Stimulated activated CD4-positive, alpha-beta T cell treated with anti-CD3 and anti-CD28 coated beads, Interleukin-15, amount 100 ng/mL, for 1 hour (primary cell): ENCODE measurements at places on chromosomes 1 and 21.

GRCh38 chr1:84121360-84121759 is 22.7 kb upstream of the PRKACB start:
- DNase-seq = no peak

DNA sequence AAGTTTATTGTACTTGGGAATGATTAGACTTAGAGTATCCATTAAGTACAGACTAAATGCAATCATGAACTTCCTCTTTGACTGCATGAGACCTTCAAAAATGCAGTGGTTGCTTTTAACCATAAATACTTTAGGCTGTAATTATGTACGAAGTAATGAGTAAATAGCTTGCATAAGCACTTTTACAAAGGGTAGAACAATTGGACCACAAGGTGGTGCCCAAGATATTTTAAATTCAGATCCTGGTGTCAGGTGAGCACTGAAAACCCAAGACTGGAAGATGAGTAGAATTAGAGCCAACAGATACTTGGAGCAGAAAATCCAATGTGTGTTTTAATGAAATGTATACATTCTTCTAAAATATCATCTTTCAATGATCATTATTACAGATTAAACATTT is 43.4 kb upstream of the RHOU start:
- no peak for DNase-seq

DNA sequence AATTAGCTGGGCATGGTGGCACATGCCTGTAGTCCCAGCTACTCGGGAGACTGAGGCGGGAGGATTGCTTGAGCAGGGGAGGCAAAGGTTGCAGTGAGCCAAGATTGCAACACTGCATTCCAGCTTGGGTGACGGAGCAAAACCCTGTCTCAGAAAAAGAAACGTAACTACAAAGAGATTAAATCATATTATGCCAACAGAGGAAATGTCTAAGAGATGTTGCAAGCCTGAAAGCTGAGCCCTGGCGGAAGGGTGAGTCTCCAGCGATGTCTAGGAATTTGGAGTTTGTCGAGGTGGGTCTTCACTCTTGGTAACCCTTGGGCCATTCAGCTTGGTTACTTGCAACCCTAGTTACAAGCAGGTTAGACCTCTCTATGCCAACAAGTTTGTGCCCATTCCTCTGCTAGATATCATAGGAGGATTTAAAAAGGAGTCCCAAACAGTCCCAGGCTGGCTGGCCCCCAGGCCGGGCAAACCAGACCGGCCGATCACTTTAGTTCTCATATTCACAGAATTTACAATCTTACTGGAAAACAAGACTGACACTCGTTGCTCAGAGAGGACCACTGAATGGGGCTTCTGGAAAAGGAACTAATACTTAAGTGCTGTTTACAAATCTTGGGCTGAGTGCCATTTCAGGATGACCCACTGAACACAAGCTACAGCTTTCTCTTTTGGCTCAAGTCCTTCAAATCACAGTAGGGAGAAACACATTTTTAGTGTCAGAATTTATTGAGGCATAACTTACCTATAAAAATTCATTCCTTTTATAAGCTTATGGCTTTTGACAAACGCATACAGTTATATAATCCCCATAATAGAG is 27.1 kb downstream of the SLC30A1 start:
- DNase-seq = no peak

DNA sequence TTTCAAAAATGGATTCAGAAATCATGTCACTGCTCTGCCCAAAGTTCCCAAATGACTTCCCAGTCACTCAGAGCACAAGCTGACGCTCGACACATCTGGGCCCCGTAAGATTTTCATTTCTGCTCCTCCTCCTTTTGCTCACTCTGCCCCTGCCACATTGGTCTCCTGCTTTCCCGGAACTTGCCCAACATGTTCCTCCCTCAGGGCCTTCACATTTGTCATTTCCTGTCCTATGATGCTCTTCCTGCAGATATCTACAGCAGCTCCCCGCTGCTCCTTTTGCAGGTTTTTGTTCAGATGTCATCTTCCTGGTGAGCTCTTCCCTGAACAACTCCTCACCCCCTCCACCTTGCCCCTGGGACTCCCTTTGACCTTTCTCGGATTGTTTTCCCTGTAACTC is 58.5 kb upstream of the IVNS1ABP start:
- DNase-seq = no peak

GRCh38 chr1:110465038-110465813 is 14.3 kb downstream of the PROK1 start:
- DNase-seq = no peak

DNA sequence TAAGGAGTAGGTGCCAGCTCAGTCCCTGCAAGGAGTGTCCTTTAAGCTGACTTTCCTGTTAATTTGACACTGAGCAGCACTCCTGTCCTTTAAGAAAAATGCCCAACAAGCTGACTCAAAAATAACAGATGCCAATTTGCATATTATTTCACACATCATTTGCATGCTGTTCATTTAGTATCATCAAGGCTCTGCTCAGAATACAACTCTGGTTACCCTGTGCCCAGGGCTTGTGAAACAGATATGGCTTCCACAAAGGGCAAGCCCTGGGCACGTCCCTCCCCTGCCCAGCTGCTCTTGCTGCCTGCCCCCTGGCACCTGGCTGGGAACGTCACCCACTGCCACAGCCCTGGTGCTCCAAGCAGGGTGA is 10.3 kb downstream of the KCNN3 start:
- no peak for DNase-seq

DNA sequence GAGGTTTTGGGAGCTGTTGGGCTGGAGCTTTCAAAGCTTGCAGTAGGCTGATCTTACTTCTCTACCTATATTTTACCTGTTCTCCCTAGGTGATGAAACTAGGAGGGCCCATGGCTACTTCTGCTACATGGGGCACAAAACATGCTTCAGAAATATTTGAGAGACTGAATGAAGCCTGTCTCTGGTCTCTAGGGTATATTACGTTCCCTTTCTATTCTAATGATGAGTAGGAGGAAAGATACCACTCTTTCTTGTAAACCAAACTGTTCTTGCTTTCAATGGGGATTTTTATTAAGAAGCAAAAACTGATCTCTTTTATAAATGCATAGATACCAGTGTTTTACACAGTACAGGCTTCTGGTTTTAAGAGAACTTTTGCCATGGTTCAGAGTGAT is 103.1 kb downstream of the GALNT2 start:
- DNase-seq = no peak

DNA sequence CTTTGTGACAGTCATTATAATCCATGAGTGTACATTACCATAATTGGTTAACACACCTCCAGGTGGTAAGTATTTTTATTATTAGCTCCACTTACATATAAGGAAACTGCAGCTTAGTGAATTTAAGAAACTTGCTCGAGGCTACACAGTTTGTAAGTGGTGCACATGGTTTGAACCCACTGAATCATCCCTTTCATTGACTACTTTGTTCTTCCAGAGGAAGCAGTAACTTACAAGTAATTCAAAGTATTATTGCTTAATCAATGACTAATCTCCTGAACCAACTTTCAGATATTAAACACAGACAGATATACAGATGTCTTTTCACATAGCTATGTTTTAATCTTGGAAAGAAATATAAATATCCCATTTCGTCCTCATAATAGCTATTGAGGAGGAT is 18.7 kb upstream of the CLDN8 start:
- no peak for DNase-seq

DNA sequence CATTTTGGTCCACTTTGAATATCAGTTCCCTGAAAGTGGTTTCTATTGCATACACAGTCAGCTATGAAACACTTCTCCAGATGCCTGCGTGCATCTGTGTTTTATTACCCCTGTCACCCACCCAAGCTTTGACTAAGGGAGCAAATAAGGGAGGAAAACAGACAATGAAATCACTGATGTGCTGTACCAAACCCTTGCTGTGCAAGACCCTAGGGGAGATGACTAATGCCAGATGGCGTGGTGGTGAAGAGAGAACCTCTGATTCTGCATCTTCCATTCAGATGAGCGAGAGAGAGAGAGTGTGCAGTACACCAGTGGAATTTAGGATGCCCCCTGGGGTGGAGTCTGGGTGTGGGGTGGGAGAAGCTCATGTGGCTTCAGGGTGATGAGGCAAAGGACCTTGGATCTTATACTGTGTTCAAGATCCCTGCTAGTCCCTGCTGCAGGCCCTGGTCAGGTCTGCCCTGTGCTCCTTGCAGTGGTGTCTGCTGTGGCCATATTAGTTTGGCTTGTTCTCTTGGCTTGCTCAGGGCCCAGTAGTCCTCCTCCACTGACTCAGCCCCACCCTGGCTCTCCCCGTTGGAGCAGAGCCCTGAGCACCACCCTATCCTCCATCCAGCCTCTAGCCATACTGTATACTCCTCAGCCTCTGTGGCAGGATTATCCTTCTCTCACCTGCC is 18.5 kb downstream of the CLCA1 start:
- DNase-seq = no peak

DNA sequence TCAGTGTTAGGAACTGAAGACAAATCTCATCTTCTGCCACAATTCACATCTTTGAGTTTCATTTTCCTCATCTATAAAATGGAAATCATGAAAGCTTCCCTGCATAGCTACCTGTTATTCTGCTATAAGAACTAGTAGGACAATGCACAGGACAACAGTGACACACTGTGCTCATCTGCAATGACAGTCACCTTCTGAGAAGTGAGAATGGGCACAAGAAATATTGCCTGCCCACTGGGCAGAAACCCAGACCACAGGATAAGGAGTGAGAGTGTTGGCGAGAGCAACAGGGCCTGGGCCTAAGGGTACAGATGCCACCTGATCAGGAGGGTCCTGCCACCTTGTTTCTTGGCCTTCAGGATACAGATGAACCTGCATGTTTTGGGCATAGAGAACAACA is 23.3 kb upstream of the ARTN start:
- DNase-seq = no peak

- DNase-seq = no peak
Observed at GRCh38 chr1:3524556-3525203, 70.2 kb downstream of the ARHGEF16 start.

GRCh38 chr1:4500441-4500840 is 154.0 kb upstream of the AJAP1 start:
- no peak for DNase-seq

- no peak for DNase-seq
Observed at GRCh38 chr21:16243396-16243795, 513.6 kb downstream of the USP25 start.

GRCh38 chr1:50968821-50969610 is 1.0 kb upstream of the CDKN2C start:
- peak; percentile 34 for DNase-seq

DNA sequence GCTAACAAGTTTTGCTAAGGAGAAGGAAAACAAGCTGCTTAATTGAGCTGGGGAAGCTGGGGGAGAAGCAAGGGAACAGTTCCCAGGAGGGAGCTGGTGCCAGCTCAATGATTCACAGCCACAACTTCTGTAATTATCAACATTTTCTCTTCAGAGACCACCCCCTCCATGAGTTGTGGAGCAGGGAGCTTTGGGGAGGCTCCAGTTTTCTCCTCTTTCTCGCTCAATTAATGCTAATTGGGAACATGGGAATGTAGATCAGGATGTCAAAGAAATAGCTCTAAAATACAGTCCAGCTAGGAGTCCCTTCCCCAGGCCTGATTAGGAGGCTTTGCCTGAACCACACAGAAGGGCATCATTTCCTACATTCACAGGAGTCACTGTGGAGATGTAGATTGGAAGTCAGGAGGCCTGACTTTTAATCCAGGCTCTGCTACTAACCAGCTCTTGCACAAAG is 12.1 kb upstream of the MNDA start:
- no peak for DNase-seq

- no peak for DNase-seq
Observed at GRCh38 chr1:105072446-105072845, 1322.7 kb downstream of the AMY1C start.

DNA sequence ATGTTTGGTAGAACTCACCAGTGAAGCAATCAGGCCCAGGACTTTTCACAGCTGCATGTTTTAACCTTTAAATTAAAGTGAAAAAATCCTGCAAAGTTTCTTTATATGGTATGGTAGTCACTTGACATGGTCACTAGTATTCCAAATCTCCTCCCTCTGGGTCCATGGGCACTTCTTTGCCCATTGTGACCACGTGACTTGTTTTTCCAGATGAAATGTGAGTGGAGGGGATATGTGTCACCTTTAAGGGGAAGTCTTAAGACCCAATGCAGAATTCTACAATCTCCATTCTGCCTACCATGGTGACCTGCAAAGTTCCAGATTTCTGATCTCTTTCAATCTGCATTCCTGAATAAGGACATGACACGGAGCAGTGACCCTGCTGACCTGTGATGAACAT is 152.8 kb downstream of the C1orf21 start:
- DNase-seq = no peak

DNA sequence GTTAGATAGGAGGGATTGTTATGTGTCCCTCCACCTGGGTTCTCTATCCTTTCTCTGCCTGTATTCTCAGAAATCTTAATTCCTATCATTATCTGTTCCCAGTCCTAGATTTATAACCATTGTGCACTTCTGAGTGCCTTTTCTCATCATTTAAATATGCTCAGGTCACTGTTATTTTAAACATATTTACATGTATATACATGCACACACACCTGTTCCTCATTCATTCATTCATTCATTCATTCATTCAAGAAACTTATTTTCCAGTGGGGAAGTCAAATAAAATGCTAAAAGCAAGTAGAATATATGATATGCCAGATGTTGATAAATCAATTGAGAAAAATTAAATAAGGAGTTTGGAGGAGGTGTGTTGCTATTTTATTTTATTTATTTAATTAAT is 110.3 kb downstream of the NEK7 start:
- no peak for DNase-seq

DNA sequence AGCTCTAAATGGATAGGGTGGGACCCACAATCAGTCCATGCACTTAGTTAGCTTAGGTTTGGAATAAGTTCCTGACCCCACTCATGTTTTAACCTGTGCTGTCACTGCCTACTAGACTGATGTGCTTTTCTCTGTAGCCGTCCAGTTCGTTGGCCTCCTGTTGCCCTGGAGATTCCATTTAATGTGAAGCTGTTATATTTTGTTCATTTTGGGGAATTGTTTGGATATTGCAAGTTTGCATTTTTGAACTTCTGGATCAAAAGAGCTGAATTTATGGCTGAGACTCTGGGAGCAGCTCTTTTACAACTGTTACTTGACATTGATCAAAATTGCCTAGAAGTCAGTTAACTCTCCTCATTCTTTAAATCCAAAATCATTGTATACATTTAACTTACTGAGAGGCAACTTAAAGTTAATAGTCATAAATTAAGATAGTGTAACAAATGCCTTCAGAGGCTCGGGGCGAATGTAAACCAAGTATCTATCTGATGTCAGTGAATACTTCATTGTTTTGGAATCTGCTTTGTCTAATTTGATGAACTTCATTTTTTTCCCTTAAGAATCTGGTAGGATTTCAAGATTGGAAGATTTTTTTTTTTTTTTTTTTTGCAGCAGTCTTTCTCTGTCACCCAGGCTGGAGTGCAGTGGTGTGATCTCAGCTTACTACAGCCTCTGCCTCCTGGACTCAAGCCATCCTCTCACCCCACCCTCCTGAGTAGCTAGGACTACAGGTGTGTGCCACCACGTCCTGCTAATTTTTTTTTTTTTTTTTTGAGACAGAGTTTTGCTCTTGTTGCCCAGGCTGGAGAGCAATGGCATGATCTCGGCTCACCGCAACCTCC is 38.1 kb downstream of the MIGA1 start:
- no peak for DNase-seq

GRCh38 chr1:21206117-21206516 is 29.4 kb upstream of the EIF4G3 start:
- no peak for DNase-seq

GRCh38 chr1:244779410-244779809 is 56.0 kb upstream of the COX20 start:
- no peak for DNase-seq

- no peak for DNase-seq
Observed at GRCh38 chr1:54255026-54255702, 55.2 kb downstream of the MRPL37 start.

- DNase-seq = no peak
Observed at GRCh38 chr1:167457936-167458584, 60.3 kb downstream of the CD247 start.
